HFFc6 (cell line): ENCODE measurements at places on chromosomes 5 and 9.

DNA sequence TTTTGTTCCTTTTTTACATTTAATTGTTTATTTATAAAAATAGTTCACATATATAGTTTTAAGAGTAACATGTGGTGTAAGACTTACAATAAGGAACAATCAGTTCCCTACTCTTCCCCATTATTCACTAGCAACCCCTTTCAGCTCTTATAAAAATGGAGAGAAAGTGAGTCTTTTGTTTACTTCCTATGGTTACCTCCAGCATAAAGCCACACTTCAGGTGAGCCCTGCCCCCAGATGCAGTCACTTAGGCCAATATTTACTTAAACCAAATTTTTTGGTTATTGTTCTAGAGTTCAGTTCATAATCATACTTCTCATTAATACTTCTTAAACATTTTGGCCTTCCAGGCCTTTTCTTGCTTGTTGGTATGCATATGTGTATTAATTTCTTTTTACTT lies 33.7 kb downstream of the UBE2R2 start:
- H3K36me3 ChIP-seq, result peaks cover 5% of the 10 kb centered on the region; the same call in 1 of the 2 replicates
- no peak for DNase-seq
- H3K4me1 ChIP-seq, result peaks cover 43% of the 10 kb centered on the region
- no peak overlapping the region for H3K4me3 ChIP-seq
- peak overlapping the region; percentile 56 for H3K27ac ChIP-seq

- no peaks in the 10 kb centered on the region for H3K36me3 ChIP-seq
- H3K4me1 ChIP-seq, result no peaks in the 10 kb centered on the region
- no peak for DNase-seq
- H3K4me3 ChIP-seq, result no peak overlapping the region
- H3K27ac ChIP-seq, result peak overlapping the region; percentile 53; the same call in 1 of the 2 replicates
These were observed 107.3 kb upstream of the SARDH start for GRCh38 chr9:133845440-133845839.

- H3K27ac ChIP-seq, result no peak overlapping the region
- no peaks in the 10 kb centered on the region for H3K36me3 ChIP-seq
These were observed 133.8 kb upstream of the SLC24A2 start for GRCh38 chr9:19922476-19923118.

DNA sequence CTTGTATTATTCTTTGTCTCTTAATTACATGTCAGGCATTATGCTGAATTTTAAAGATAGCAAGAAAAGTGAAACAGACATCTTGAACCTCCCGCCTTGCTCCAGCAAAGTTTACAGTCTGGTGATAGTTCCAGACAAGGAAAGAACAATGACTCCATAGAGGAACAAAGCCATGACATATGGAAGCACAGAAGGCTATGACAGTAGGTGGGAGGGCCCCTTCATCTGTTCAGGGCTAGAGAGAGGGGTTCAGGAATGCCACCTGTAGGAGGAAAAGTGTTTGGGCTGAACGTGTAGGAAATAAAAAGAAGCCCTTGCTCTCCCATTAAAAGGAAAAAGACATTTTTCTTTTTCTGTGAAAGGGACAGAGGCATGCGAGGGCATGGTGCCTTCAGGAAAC lies 315.6 kb downstream of the TRIM32 start:
- H3K4me1 ChIP-seq, result no peaks in the 10 kb centered on the region
- no peak overlapping the region for H3K4me3 ChIP-seq
- no peaks in the 10 kb centered on the region for H3K36me3 ChIP-seq
- H3K27me3 ChIP-seq, result no peaks in the 10 kb centered on the region; the same call in 1 of the 2 replicates

- H3K4me1 ChIP-seq, result no peaks in the 10 kb centered on the region
- DNase-seq, result no peak
- peaks cover 2% of the 10 kb centered on the region; the same call in 1 of the 2 replicates for H3K27me3 ChIP-seq
These were observed 99.1 kb downstream of the COL23A1 start for GRCh38 chr5:178490935-178491652.

- H3K27me3 ChIP-seq, result peaks cover 13% of the 10 kb centered on the region
- no peaks in the 10 kb centered on the region for H3K36me3 ChIP-seq
- H3K27ac ChIP-seq, result no peak overlapping the region
- no peak overlapping the region for H3K4me3 ChIP-seq
- no peaks in the 10 kb centered on the region for H3K4me1 ChIP-seq
These were observed 80.6 kb downstream of the WNK2 start for GRCh38 chr9:93264338-93265125.

GRCh38 chr9:89999534-90000370 lies 394.9 kb downstream of the GADD45G start:
- no peaks in the 10 kb centered on the region; the same call in 1 of the 2 replicates for H3K27me3 ChIP-seq
- H3K4me1 ChIP-seq, result no peaks in the 10 kb centered on the region
- DNase-seq, result no peak
- H3K27ac ChIP-seq, result no peak overlapping the region
- H3K36me3 ChIP-seq, result 0 out of 2 replicates have a peak, but pooled peaks cover 4% of the 10 kb centered on the region

DNA sequence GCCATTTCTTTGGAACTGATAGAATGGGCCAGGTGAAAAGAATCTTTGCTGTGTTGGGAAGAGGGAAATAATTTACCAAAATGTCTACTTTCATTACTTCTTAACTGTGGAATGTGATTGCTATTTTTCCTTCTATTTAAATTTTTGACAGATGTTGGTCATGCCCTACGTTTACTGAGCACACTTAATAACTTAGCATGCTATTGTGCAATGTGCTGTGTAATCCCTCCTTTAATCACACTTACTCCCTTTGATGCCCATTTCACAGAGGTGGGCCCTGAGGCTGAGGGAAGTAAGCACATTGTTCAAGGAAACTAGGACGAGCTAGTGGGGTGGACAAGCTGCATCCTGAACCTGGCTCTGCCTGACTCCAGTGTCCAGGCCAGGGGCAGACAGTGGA lies 47.8 kb upstream of the INSYN2B start:
- no peaks in the 10 kb centered on the region; the same call in 1 of the 2 replicates for H3K4me1 ChIP-seq
- DNase-seq, result no peak
- H3K4me3 ChIP-seq, result no peak overlapping the region; the same call in 1 of the 2 replicates
- peaks cover 4% of the 10 kb centered on the region for H3K27me3 ChIP-seq
- no peaks in the 10 kb centered on the region for H3K36me3 ChIP-seq
- H3K27ac ChIP-seq, result no peak overlapping the region

DNA sequence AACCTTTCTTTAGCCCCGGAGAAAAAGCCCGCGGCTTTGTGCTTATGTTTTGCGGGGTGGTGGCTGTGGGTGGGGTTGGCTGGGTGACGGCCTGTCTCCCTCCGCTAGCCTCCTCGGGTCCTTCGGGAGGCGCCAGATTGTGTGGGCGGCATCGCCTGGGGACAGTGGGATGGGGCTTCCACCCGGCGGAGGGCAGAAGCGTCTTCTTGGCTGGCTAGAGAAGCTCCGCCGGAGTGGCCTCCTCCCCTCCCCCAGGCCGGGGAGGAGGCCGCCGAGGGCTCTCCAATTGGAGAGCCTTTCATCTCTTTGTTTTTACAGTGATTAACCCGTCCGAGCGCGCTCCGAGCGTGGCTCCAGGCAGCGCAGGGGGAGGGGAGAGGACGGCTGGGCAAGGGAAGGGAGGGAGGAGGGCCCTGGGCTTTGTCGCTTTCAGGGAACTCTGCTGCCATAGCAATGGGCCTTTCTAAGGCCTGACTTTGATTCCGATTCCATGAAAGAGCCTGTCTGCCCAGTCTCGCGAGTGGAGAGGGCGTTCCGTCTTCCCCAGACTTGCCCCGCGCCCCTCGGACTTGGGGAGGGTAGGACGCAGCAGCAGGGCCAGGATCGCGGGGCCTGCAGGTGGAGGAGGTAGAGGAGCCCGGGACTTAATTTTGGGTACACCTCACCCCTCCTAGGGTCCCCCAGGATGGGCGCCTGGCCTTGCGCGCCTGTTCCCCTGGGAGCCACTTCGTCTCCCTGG lies 36.7 kb upstream of the TIFAB start:
- H3K36me3 ChIP-seq, result no peaks in the 10 kb centered on the region
- H3K27ac ChIP-seq, result peak overlapping the region; percentile 42
- peaks cover 18% of the 10 kb centered on the region for H3K27me3 ChIP-seq
- peaks cover 30% of the 10 kb centered on the region for H3K4me1 ChIP-seq
- H3K4me3 ChIP-seq, result peak overlapping the region; percentile 87

- no peak overlapping the region for H3K4me3 ChIP-seq
- no peak overlapping the region for H3K27ac ChIP-seq
- peaks cover 2% of the 10 kb centered on the region; the same call in 1 of the 2 replicates for H3K27me3 ChIP-seq
- H3K4me1 ChIP-seq, result no peaks in the 10 kb centered on the region
- no peaks in the 10 kb centered on the region for H3K36me3 ChIP-seq
- no peak for DNase-seq
These were observed 114.6 kb downstream of the FAM170A start for GRCh38 chr5:119743927-119744326.

DNA sequence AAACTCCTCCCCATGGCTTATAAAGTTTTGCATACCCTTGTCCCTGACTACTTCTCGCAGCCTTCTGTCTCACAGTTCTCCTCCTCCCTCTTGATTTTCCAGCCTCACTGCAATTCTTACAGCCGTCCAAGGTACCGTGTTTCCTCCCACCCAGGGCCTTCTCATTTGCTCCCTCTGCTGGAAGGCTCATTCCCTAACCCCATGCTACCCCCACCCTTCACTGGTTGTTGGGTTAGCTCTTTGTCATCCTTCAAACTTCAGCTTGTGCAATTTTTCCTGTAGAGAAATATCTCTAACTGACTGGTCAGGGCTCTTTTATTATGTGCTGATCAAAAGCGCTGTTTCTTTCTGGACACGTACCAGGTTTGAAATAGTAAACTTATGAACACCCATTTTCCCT lies 329.2 kb downstream of the EBF1 start:
- peaks cover 4% of the 10 kb centered on the region for H3K27me3 ChIP-seq
- H3K36me3 ChIP-seq, result no peaks in the 10 kb centered on the region; the same call in 1 of the 2 replicates
- no peaks in the 10 kb centered on the region for H3K4me1 ChIP-seq

DNA sequence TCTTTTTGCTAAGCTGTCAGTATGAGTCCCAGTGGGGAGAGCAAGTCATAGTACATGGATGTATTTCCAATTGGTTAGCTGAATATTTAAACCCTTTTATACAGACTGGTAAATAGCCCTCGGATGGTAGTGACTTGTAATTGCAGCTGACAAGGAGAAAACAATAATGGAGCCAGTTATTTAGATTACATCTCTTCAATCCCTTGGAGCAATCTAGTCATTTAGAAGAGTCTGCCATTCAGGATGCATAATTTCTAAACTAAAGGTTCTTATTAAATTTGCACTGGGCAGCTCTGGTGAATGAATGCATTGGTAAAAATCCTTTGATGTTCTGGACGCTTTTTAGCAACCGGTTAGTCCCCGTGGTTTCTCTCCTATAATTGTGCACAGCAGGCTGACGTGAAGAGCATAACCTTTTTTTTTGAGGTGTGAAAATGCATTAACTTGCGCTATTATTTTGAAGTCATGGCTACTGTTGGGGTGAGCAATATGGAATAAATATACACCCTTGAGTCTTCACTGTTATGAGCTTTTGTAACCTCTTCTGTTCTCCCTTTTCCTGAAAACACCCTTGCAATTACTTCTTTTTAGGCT lies 158.6 kb upstream of the CD180 start:
- no peak overlapping the region for H3K27ac ChIP-seq
- no peaks in the 10 kb centered on the region for H3K4me1 ChIP-seq
- peaks cover 4% of the 10 kb centered on the region; the same call in 1 of the 2 replicates for H3K27me3 ChIP-seq
- H3K4me3 ChIP-seq, result no peak overlapping the region
- no peak for DNase-seq
